Skeletal muscle cell (primary cell): ENCODE measurements at places on chromosomes 6 and 20.

- no peak for DNase-seq
Observed at GRCh38 chr20:10236540-10237533, 18.2 kb downstream of the SNAP25 start.

- DNase-seq, result no peak
Observed at GRCh38 chr20:4373454-4373853, 348.3 kb upstream of the PRND start.

GRCh38 chr6:142642651-142643050, 302.3 kb downstream of the HIVEP2 start:
- no peak for DNase-seq

GRCh38 chr20:10634683-10635411, 39.0 kb downstream of the JAG1 start:
- DNase-seq, result peak; percentile 69

- DNase-seq, result no peak
Observed at GRCh38 chr20:20261159-20261558, 106.7 kb upstream of the INSM1 start.

DNA sequence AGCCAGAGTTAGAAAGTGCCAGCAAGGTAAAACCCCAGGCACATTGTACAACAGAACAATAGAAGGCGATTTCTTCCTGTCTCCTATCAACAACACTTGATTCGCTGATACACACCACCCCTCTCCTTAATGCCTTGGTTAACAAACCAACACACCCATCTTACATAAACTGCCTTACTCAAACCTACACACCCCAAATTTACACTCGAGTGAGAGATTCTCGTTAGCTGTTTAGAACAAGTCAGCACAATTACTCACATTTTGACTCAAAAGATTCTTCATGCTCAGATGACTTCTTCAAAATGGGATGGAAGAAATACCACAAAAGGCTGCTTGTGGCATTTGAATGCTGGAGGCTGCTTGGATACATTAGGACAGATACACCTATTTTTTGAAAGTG, 80.0 kb upstream of the FOXQ1 start:
- no peak for DNase-seq

DNA sequence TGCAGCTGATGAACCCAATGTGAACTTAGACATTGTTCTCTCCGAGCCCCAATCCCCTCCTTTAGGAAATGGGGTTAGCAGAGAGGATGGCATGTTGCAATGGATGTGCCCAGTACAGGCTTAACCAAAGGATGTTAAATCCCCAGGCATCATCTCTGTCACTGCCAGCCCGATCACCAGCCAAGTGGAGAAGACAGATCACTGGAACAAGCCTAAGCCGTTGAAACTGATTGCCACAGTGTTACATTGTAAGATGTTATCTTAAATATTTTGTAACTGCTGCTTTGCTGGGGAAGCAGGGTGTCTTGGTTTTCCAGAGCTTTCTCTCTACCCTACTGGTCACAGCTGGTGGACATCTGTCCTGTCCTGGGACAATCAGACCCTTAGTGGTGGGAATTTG, 783.4 kb upstream of the CHD6 start:
- no peak for DNase-seq

- DNase-seq, result no peak
Observed at GRCh38 chr6:85344996-85345395, 104.9 kb upstream of the NT5E start.

DNA sequence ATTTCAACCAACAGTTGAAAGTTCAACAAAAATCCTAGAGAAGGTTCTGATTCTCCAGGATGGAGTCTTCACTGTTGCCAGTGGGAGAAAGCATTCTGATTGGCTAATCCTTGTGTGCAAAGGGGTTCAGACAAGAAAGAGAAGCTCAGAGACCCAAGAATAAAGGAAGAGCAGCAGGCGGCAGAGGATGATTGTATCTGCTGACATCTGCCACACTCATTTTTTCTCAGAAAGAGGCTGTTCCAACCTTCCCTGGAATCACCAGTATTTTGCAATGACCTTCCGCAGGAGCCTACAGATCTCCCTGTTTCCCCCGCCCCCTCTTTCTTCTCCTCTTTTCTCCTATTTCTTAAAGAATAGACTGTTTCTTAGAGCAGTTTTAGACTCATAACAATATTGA, 376.7 kb downstream of the CDH26 start:
- no peak for DNase-seq

GRCh38 chr6:149846321-149846720, 17.8 kb downstream of the LRP11 start:
- DNase-seq, result peak; percentile 85

DNA sequence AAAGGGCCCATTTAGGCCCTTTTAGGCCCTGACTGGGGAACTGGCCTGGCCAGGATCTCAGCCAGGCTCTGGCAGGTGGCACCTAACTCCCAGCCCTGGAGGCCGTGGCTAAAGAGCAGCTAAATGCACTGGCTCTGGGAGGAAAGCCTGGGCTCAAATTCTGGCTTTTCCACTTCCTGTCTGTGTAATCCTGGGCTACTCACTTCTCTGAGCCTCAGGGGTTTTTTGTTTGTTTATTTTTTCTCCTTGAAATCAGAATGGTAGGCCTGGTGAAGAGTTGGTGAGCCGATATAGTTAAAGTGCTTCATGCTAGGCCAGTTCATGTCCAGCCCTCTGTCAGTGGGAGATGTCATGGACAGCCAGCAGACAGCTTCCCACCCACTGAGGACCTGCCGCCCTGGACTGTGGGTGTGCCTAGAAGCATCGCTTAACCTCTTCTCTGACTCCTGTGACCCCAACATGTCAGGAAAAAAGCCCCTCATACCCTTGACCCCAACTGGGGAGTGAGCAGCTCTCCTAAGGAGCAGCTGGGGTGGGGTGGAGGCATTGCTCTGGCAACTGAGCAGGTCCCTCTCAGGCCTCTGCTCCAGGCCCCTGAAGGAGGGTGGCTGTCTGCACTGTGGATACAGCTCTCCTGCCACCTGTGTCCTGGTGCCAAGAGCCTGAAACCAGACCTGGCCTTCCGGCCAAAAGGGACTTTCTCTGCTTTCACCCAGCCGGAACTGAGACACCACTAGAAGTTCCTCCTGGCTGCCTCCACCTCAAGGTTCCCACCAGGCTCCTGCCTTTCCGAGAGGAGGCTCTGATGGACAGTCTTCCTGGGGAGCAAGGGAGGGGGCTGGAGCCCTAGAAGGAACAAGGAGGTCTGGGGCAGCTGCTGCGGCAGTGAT, 57.2 kb upstream of the MYL9 start:
- DNase-seq, result no peak
